Eye (tissue), 1 donor: ENCODE measurements at places on chromosomes 1 and 21.

DNA sequence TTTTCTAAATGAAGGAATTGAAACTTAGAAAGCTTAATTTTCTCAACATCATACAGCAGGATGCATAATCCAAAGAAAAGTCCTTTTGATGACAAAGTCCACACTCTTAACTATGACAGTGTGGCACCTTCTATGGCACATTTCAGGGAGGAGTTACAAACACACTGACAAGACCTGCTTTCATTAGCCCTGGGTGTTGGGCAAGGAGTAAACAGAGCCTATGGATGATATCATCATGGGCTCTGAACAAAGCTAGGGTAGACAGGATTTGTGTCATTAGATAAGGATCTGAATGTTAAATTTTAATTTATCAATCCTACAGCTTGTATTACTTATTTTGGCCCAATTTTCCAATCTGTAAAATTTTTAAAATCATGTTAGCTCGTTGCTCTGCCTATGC is 62.6 kb upstream of the DENND1B start:
- no peak for DNase-seq

DNA sequence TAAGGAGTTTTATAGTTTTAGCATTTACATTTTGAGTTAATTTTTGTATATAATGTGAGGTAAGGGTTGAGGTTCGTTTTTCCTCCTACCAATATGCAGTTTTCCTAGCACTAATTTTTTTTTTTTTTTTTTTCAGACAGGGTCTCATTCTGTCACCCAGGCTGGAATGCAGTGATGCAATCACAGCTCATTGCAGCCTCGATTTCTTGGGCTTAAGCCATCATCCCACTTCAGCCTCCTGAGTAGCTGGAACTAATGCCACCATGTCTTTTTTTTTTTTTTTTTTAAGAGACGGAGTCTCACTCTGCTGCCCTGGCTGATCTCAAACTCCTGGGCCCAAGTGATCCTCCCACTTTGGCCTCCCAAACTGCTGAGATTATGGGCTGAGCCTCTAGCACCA is 2.5 kb upstream of the UBASH3A start:
- DNase-seq = no peak

- peak; percentile 87 for DNase-seq
Observed at GRCh38 chr1:177164380-177165068, at the start of gene ASTN1. Gene ASTN1, minus strand, starts transcription at chr1:177164712. Its CDS starts 36 bp downstream, at chr1:177164676.

- peak; percentile 90 for DNase-seq
Observed at GRCh38 chr1:205325334-205325884, 3.9 kb upstream of the NUAK2 start.

DNA sequence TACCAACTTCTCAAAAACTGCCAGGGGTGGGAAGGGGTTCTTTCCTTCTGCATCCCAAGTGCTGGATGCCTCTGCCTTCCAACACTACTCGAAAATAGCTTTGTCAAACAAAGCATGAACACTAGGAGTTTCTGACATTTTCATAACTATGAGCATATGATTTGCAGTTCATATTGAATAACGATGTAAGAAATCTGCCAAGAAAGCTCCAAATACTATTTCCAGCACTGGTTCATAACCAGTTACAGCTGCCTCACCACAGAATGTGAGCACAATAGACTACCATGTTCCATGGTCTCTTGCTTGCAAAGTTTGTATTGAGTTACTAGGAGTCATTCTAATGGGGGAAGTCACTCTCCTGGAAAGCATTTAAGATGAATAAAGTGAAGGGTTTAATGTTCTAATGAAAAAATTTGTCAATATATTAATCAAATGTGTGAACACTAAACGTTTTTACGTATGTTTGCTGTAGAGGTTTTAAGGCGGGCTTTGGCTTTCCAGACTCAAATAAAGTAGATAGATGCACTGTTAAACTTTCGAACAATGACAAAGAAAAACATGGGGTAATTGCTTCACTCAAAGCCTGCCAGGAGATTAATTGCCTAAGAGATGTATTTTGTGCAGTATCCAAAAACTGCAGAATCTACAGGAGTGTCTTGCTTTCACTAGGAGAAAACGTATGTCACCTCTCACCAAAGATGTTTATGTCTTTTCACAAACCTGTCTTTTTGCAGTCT is 78.6 kb upstream of the UBE2U start:
- peak; percentile 69 for DNase-seq

DNA sequence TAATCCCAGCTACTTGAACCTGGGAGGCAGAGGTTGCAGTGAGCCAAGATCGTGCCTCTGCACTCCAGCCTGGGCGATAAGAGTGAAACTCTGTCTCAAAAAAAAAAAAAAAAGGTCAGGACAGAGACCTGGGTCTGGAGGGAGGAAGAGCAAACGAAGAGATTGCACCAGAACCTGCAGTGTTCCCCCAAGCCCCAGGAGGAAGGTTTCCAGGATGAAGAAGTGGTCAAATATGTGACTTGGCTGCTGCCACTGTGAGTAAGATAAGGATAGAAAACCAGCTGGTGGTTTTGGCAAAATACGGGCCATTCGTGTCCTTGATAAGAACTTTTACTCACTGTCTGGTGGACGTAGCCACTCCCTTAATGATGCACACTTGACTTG is 42.2 kb downstream of the CLDN14 start:
- DNase-seq = no peak

GRCh38 chr1:29549001-29549400 is 312.7 kb downstream of the PTPRU start:
- DNase-seq = no peak

DNA sequence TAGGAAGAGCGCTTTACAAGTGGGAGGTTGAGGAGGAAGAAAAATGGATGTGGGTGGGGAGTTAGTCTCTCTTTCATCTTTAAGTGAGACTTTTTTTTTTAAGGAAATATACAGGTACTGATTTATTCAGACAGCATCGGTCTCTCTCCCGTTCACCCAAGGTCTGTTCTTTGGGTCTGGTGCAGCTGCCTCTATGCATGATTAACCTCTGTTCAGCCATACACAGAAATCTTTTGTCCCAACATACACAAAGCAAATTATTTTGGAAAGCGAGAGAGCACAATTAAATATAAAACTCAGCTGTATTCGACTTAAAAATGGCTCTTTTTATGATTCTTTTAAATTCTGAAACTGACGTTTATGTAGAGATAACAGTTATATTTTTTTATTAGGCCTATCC is 11.0 kb downstream of the PROX1 start:
- peak; percentile 57 for DNase-seq

GRCh38 chr1:234699795-234700665 is 90.1 kb upstream of the IRF2BP2 start:
- DNase-seq = peak; percentile 80

- no peak for DNase-seq
Observed at GRCh38 chr1:178019622-178020021, 49.8 kb upstream of the SEC16B start.

DNA sequence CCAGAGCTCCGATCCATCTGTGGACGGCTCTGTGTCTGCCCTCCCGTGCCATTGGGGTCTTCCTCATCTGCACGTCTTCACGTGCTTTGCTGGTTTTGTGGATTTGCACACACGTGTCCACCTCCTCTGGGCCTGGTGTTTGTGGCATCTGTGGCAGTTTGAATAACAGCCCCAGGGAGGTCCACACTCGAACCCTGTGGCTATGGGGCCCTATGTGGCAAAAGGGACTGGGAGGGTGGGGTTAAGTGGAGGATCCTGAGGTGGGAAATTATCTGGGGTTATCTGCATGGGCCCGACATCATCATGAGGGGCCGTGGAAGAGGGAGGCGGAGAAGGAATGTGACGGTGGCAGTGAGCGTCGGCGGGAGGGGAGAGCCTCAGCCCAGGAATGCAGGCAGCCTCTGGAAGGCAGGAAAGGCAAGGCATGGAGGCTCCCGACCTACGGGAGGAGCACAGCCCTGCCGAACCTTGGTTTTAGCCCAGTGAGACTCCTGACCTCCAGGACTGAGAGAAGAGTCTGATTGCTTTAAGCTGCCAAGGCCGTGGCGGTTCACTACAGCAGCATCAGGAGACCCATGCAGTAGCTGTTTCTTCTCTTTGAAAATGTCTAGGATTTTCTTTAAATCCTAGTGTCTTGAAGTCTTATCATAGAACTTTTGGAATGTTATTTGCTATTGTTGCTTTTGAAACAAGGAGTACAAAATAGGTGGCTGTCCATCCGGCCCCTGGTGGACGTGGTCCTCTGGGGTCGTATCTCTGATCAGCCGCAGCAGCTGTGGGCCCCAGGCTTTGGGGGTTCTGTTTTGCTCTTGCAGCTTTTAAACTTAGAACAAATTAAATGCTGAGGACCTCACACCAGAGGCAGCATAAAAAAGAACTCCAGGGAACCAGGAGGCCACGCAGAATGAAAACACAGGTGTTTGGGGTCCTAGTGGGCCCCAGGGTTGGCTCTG is 40.0 kb upstream of the LRRC3 start:
- no peak for DNase-seq

DNA sequence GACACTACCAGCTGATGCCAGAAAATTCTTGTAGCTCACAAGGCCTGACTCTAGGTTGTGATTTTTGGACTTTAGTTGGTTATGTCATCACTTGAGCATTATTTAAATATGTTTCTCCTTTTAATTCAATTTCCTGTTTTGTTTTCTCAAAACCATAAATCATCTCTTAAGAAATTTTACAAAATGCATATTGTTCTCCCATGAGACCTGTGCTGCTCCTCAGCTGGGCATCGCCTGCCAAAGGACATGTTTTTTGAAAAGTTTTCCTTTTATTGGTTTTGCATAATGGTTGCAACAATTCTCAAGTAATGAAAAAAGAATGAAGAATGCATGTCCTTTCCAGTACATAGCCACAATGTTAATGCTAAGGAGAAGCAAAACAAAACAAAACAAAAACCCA is 204.7 kb upstream of the LYPLAL1 start:
- DNase-seq = no peak
